GM23338 (cell line): ENCODE measurements at places on chromosomes 16 and 17.

GRCh38 chr17:27956601-27957445, 63.7 kb upstream of the LYRM9 start:
- peak; percentile 46 for DNase-seq

GRCh38 chr16:24681793-24682192, 47.7 kb upstream of the TNRC6A start:
- no peak for DNase-seq

- no peak for DNase-seq
Measured at GRCh38 chr16:69321080-69321479, 9.3 kb downstream of the PDF start.

DNA sequence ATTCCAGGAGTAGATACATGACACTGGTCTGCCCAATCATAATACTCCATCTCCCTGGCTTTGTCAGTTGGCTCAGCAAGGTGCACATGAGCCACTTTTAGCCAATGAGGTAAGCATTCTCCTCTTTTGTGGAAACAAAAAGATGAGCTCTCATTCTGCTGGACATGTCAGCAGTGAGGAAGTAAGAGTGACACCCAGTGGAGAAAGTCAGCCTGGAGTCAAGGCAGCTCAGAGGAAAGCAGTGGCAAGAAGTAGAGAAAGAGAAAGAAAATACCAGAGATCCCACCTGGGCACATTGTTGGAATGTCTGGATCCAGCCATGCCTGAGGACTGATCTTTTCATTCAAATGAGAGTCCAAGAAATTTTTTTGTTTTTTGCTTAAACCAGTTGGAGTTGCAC, 496.9 kb upstream of the C16orf82 start:
- DNase-seq, result peak; percentile 53

GRCh38 chr17:69417545-69418483, 3.3 kb downstream of the MAP2K6 start:
- peak; percentile 35 for DNase-seq

GRCh38 chr17:8125947-8126490, 2.1 kb upstream of the HES7 start:
- peak; percentile 75 for DNase-seq

- DNase-seq, result peak; percentile 57
Measured at GRCh38 chr16:8905168-8905762, 23.1 kb downstream of the LITAFD start.

- no peak for DNase-seq
Measured at GRCh38 chr17:64092113-64092512, 37.8 kb downstream of the ERN1 start.

DNA sequence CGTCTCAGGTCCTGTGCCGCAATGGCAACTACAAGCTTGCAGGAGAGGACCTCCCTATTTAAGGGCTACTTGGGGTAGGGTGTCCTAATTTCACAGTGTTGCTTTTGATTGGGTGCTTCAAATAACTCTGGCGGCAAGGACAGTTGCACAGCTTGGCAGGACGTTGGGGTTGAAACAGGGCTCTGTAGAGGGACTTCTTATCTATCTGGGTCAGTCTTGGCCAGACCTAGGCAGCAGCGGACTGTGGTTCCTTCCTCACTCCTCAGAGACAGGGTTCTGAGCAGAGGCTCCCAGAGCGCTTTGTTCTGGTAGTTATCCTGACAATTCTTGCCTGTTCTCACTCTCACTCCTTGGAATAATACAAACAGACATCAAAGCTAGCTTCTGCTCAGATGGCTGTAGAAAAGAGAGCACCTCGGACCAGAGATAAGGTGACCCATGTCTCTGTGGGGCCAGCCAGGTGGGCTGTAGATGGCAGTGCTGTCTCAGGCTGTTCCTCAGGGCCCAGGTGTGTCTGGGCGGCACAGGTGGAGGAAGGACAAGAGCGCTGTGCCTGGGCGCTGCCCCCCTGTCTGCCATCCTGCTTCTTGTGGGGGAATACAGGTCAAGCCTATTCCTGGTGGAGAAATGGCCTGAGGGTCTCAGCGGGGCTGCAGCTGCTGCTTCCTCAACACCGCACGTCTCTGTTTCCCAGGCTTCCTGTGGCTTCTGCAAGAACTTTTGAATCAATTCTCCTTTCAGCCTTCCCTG, 61.0 kb downstream of the PLD6 start:
- DNase-seq, result no peak

DNA sequence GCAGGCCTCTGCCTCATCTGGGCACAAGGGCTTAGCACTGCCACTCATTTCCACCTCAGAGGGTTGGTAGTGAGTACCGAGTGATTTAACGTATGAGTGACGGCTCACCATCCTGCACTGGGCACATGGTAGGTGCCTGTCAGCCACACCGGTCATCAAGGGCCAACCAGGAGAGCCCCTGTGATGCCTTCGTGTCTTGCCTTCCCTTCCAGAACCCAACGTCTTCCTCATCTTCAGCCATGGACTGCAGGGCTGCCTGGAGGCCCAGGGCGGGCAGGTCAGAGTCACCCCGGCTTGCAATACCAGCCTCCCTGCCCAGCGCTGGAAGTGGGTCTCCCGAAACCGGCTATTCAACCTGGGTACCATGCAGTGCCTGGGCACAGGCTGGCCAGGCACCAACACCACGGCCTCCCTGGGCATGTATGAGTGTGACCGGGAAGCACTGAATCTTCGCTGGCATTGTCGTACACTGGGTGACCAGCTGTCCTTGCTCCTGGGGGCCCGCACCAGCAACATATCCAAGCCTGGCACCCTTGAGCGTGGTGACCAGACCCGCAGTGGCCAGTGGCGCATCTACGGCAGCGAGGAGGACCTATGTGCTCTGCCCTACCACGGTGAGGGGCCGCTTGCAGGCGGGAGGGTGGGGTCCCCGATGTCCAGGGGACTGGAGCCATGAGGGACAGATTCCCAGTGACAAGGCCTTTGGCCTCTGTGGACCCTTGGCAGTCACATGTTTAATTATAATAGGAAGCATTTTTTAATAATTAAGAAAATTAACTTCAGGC, 37.1 kb downstream of the MRC2 start:
- DNase-seq, result no peak

DNA sequence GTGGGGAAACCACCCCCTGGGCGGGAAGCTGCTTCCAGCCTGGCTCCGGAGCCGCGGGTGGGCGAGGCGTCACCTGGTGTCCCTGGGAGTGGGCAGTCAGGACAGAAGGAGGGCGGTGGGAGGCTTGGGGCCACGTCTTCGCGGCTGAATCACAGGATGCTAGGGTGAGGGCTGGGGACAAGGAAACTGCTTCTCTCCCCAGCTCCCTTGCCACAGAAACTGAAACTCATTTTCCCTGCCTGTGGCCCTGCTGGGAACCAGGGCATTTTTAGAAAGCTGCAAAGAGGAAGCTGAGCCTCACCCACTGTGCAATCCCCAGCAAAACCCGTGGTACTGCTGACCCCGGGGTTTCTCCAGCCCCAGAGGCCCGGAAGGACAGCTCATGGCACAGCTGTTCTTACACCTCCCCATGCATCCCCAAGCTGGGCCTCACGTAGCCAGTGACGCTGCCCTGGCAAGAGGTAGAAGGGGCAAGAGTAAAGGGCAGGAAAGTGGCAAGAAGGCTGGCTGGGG, 8.2 kb downstream of the RHBDF2 start:
- no peak for DNase-seq

DNA sequence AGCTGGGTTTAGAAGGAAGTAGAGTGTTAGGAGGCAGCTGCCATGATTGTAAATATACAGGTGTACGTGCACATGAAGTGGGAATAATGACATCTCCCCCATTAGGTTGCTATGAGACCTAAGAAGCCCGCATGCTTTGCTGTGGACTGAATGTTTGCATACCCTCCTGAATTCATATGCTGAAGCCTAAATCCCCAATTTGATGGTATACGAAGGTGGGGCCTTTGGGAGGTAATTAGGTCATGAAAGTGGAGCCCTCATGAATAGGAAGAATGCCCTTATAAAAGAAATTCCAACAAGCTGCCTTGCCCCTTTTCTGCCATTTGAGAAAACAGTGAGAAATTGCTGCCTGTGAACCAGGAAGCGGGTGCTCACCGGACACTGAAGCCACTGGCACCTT, 44.0 kb downstream of the CCDC182 start:
- DNase-seq, result no peak

GRCh38 chr16:71514476-71514875, 11.8 kb upstream of the CHST4 start:
- DNase-seq, result no peak

DNA sequence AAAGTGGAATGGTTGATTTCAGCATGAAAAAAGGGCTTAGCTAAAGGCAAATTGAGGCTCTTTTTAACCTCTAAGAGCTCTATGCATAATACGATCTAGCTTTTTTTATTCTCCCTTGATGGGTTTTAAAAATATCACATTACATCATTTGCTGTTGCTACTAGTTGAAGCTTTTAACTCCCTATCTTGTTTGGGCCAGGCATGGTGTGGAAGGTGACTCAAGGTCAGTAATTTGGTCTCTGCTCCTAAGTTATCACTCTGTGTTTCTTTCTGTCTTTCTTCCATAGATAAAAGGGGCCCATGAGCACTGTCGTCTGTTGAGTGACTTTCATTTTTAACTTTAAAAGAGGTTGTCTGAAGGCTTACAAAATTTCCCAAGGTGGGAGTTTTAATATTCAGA, 58.1 kb upstream of the GOT2 start:
- no peak for DNase-seq

DNA sequence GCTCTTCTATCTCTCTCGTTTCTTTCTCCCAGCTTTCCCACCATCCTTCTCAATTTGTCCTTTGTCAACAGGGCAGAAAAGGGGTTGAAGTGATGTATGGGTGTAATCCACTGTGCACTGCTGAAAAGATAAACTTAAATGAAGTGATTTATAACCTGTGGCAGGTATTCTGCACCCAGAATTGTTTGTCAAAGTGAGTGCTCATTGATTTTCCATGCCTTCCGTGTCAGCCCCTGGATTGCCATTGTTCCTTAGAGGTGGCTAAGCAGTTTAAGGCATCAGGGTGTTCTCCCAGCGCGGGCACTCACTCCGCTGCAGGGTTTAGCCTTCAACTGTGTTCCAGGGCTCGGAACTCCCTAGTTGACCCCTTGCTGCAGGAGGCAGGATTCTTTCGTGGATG, 82.9 kb downstream of the PITPNC1 start:
- DNase-seq, result no peak

DNA sequence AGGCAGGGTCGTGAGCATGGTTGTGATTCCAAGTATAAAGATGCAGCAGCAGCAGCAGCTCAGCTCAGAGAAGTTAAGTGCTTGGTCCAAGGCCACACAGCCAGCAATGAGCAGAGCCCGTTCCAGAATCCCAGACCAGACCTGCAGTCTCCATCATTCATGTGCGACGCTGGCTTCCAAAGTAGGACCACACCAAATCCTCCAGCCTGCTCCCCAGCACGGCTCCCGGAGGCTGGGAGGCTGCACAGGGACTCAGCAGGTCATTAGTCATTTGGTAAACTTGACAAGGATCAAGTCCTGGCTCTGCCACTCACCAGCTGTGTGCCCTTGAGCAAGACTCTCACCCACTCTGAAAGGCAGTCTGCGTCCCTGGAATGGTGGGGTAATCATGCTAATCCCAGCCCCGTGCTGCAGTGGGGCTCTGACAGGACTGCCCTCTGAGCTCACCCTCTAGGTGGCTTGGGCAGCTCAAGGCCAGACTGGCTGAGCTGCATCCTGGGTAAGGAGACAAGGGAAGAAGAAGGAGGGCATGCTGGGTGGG, 95.1 kb upstream of the TMEM132E start:
- no peak for DNase-seq

- DNase-seq, result no peak
Measured at GRCh38 chr17:81493198-81494038, 19.2 kb downstream of the ACTG1 start.

GRCh38 chr17:29526322-29526721, 40.5 kb downstream of the ABHD15 start:
- no peak for DNase-seq

DNA sequence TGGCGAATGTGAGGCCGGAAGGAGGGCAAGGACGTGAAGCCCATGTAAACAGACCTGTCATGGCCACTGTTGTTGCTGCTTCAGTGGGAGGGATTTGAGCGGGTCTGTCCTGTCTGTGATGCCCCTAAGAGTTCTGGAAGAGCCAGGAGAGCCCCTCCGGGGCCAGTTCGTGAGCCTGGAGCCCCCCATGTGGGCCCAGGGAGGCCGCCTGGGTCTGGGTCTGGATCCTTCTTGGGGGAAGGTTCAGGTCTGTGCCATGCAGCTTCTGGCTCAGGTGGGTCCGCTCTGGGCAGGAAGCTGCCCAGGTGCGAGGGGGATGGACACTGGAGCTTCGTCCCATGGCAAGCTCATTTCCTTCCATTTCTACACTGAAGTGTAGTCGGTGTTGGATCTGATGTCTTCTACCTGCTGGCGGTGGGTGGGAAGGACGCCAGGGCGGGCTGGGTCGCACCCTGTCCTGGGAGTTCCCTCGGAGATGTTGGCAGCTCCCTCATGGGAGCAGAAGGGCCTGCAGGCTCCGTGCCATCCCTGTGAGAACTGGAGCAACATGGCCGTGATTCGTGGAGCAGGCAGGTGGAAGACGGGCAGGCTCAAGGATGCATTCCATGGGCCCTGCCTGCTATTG, 11.2 kb upstream of the WFIKKN1 start:
- no peak for DNase-seq

DNA sequence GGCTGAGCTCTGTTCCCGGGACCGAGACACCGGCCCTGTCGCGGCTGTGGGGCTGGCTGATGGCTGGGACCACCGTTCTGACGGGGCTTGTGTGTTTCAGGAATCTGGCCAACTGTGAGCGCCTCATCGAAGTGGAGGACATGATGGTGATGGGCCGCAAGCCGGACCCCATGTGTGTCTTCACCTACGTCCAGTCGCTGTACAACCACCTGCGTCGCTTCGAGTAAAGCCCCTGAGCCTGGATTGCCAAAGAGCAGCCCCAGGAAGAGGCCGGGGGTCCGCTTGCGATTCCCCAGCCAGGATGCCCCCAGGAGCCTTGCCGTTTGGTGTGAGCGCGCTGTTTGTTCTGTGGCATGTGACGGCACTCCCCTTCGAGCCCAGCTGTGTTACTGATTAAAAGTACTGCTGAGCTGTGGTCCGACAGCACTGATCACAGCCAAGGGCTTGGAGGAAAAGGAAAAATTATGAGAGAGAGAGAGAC, 23.0 kb downstream of the SMTNL2 start:
- DNase-seq, result no peak

- DNase-seq, result peak; percentile 63
Measured at GRCh38 chr17:6327007-6327406, 107.9 kb downstream of the AIPL1 start.
